NCI-H1417 (cell line): ENCODE measurements at places on chromosomes 6 and 20.

GRCh38 chr6:36290668-36291620 lies 21.1 kb downstream of the PNPLA1 start:
- no peak for DNase-seq

DNA sequence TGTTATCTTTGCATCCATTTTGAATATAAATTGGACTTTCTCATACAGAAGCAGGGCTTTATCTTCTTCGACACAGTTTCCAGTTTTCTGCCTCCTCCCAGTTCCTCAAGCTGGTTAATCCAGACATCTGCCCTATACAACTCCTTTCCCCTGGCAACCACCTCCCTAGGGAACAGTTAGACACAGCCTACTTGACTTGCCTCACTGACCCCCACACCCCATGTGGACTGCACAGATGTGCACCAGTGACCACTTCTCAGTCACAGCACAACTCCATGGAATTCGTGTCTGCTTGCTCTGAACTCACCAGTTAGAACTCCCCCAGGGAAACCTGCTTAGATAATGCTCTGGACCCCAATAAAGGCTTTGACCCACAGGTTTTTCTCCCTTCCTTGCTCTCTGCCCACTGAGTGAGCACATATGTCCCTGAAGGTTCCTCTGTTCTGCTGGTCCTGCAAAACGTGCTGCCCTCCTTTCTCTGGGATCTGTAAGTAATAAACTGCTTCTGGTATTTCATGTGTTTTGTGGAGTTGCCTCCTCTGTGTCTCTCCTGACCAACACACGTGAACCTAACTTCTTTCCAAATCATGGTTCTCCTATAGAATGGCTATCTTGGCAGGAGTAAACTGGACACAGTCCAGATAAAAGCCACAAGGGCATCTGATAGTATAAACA lies 351.2 kb downstream of the CD83 start:
- DNase-seq: no peak

DNA sequence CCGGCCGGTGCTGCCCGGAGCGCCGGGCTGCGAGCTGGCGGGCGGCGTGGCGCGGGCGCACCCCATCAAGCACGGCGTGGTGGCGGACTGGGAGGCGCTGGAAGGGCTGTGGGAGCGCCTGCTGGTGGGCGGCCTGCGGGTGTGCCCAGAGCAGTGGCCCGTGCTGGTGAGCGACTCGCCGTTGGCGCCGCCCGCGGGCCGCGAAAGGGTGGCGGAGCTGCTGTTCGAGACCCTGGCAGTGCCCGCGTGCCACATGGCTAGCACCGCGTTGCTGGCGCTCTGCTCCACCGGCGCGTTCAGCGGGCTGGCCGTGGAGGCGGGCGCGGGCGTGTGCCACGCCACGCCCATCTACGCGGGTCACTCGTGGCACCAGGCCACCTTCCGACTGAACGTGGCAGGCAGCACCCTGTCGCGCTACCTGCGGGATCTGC lies 517 bp downstream of the ACTL10 start:
- DNase-seq: peak; percentile 85

DNA sequence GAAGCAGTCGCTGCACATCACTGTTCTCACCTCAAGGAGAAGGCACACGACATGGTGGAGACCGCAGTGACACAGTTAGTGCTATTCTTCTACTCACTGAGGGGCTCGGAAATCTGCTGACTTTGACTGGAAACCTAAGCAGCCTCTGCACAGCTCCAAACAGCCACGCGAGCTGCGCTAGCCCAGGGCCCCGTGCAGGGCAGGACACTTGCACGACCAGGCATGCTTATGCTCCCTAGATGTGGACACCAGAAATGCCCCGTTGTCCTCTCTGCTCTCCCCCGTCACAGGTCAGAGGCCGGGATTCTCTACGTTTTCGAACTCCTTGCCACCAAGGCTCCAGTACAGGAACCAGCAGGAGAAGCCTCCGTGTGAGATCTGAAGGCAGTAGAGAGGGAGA lies 201.1 kb downstream of the WDR27 start:
- DNase-seq: no peak

- no peak for DNase-seq
These were observed 2.5 kb downstream of the PPP1R18 start for GRCh38 chr6:30683980-30684338.

DNA sequence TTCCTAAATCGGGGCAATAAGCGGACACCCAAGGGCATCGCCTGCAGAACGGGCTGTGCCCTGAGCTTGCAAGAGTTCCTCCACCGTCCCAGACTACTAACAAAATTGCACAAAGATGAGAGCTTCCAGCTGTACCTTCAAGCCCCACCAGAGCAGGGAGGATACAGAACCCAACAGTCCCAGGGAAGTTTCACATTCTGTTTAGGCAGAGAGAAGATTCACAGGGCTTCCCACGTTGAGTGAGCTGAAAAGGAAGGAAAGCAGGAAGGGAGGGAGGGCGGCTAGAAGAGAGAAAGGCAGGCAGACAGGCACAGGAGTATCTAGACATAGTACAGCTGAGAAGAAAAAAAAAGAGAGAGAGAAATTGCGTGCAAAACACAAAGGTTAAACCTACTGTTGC lies 112.6 kb upstream of the AFDN start:
- DNase-seq: no peak

- peak; percentile 77 for DNase-seq
These were observed 41.4 kb upstream of the CDH22 start for GRCh38 chr20:46349742-46350056.

- no peak for DNase-seq
These were observed 225.5 kb downstream of the BMP7 start for GRCh38 chr20:57040924-57041323.

GRCh38 chr6:138882369-138883017 lies 86.6 kb downstream of the ECT2L start:
- no peak for DNase-seq

DNA sequence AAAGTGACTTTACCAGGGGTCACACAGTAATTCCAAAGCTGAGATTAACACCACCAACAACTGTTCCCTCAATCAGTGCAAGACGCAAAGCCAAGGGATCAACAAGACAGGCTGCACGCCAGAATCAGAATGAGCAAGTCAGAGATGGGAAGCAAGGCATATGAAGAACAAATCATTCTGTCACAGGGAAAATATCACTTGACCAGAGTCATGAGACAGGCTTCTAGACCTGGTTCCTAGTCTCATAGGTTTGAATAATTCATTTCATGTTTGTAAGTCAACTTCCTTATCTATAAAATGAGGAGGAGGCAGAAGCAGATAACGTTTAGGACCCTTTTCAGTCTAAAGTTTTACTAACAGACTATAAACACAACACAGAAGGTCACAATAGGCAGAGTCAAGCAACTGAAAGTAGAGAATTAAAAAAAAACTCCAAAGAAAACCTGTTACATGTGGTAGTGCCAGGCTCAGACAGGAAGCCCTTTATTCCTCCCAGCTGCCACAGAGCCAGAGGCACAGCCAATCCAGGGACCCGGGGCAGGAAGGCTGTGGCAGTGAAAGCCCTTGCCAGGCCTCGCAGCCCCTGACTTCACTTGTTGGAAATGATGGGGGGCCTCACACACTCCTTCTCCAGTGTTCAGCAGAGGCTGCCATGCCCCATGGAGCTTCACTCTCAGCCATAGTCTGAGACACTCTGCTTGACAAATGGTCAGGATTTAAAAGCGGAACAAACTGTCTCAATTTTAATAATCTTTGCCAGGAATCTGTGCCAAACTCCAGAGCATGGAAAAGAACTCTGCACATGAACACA lies 29.2 kb upstream of the DST start:
- DNase-seq: no peak

- DNase-seq: peak; percentile 35
These were observed 98.7 kb upstream of the LAMA2 start for GRCh38 chr6:128784266-128784665.

DNA sequence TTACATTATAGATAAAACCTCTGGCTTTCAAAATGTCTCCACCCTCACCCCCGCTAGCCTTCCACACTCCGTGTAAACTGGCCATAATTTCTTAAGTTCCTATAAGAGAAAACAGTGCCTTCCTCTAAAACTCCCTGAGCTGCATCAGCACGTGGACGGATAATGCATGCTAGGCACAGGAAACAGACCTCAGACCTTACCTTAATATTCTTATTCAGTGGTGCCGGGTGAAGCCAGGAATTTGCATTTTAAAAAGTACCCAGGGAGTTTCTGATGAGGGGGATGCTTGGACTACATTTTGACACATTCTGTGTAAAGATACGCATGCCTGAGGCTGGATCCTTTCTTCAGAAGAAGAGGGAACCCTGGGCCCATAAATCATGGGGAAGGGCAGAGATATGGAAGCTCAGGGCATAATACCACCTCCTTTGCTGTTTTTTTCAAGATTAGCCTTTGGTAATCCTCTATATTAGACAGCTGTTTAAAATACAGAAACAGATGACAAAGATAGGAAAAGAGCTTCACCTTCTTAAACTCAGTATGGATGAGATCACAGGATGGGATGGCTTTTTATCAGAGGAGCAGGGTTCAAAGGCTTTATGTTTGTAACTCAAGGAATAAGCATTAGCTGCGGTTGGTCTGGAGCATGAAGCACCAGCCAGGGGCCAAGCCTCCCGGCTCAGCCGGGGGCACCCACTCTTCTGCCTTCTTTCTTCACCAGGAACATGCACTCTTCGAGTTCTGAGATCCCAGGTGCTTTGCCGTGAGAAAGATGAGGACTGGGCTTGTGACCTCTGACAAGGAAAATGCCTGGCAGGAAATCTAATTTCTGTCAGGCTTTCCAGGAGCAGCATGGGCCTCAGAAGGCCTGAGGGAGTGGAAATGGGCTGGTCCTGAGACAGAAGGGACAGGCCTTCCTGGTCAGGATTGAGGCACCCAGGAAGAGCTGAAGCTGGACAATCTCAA lies 218.1 kb upstream of the SOX4 start:
- DNase-seq: no peak

DNA sequence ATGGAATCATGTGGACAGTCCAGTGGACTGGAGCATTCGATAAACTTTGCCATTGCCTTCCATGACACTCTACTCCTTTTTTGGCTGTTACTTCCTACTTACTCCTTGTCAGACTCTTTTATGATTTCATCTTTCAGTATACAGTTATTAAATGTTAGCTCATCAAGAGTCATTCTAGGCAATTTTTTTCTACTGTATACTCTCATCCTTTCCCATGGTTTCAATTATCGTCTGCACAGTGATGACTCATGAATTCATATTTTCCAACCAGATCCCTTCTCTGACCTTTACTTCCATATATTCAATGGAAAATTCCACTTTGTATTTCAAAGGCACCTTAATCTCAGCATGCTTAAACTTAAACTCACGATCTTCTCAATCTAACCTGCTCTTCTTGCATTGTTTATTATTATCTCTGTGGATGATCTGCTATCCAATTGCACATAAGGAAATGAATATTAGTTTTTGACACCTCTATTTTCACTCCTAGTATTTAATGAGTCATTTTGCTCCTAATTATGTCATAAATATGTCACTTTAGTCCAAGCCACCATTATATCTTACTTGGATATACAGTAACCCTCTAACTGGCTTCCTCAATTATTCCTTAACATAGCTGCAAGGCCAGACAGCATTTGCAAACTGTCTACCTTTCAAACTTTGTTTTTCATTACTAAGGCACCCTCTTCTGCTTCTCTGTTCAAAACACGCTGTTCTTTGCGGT lies 427.5 kb downstream of the PHF3 start:
- DNase-seq: no peak

GRCh38 chr20:46402331-46402811 lies 4.0 kb downstream of the ELMO2 start:
- no peak for DNase-seq

- DNase-seq: no peak
These were observed 17.4 kb downstream of the CASS4 start for GRCh38 chr20:56429502-56429901.

DNA sequence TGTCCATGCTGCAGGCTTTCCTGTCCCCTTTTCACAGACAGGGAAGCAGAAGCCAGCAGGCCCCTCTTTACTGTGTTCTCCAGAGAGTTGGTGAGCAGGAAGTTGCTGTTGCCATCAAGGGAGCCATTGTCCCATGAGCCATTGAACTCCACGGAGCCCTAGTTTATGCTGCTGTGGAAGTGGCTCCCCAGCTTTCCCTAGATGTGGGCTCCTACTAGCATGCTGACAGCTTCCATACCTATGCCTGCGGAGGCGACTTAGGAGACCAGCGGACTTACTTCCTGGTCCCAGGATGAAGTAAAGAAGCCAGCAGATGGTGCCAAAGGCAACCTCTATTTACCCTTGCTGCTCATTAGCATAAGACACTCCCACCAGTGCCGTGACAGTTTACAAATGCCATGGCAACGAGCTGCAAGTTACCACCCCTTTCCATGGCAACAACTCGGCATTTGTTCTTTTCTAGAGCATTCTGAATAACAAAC lies 30.8 kb upstream of the FKBP1A start:
- peak; percentile 55 for DNase-seq

GRCh38 chr20:9200196-9200595 lies 131.3 kb downstream of the PLCB4 start:
- no peak for DNase-seq

GRCh38 chr20:6651016-6651415 lies 116.5 kb upstream of the BMP2 start:
- DNase-seq: no peak

DNA sequence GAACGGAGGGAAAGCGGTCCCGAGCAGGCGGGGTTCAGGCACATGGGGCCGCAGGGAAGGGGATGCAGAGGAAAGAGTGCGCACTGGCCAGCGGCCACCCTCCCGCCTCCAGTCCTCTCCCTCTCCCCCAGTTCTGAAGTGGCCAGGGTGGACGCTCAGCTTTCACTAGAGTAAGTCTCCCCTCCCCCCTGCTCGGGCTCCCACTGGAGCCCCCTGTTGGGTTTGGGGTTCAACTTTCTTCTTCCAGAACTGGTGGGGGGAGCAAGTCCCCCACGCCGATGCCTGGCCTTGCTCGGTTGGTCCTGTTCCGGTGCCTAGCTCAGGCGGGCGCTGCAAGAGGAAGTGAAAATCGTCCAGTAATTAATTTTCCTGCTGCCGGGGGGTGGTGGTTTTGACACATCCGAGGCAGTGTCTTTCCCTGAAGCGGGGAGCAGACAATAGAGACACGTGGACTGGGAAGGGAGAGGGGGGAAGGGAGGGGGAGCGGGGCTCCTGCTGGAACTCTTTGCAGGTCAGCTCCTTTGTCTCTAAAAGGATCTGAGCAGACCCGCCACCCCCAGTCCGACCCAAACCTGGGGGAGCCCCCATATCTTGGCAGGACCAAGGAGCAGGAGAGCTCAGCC lies 824 bp upstream of the SCRT2 start:
- peak; percentile 73 for DNase-seq

DNA sequence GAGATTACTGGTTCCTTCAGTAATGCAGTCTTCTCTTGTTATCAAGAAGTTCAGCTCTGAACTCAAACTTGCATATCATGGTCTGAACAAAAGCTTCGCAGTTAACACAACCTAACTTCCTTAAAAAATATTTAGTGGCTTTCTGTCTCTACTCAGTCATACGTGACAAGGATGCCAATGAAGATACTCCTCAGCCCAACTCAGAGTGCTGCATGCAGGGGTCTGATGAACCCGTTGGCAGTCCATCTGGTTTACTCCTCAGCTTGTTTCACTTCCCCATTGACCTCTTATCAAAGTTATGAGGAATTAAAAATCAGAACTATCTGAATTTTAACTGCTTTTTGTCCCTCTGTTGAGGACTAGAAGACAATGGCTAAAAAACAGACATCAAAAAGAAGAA lies 56.6 kb upstream of the RIN2 start:
- DNase-seq: no peak
